ENCODE measurements at places on chromosomes 6 and 20.

DNA sequence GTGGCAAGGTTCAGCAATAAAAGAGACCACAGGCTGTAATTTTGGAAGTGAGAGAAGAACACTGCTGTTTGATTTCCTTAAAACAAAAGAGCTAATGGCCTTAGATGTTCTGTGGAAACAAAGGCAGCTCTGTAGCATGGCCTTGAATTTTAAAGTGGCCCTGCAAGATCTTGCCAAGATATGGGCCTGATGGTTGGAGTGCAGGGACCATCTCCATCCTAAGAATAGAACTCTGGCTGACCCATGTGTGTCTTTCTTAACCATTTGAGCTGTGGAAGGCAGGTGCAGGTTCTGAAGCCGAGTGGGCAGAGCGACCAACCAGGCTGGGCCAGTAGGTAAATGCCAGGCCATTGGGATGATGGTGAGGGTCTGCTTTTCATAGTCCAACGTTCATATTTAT is 73.8 kb upstream of the VSTM2L start:
- no peak for DNase-seq

DNA sequence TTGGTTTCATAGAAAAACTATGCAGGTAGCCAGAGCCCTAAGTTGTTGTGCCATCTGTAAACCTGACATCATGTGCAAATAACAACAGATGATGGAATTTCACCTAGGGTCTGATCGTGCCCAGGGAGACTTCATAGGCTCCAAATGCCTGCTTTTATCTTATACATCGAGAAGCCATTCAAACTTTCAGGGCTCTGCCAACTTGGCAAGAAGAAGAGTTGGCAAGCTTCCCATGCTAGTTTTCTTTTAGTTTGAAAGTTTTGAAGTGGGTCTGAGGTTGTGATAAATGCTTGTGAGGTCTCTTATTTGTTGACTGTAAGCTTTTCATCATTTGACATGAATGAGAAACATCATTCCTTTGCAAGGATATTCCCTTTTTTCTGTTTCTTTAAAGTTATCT is 175.4 kb upstream of the FLRT3 start:
- DNase-seq, result no peak

- DNase-seq, result no peak
Observed at GRCh38 chr20:3042625-3043024, 797 bp upstream of the GNRH2 start.

- DNase-seq, result no peak
Observed at GRCh38 chr6:62971976-62972658, 239.2 kb upstream of the FKBP1C start.

- DNase-seq, result no peak
Observed at GRCh38 chr20:59709636-59710035, 105.3 kb downstream of the PHACTR3 start.

- DNase-seq, result no peak
Observed at GRCh38 chr6:126886106-126886505, 232.4 kb upstream of the RSPO3 start.

- DNase-seq, result peak; percentile 60
Observed at GRCh38 chr6:158057213-158057987, 75.7 kb downstream of the SYNJ2 start.

DNA sequence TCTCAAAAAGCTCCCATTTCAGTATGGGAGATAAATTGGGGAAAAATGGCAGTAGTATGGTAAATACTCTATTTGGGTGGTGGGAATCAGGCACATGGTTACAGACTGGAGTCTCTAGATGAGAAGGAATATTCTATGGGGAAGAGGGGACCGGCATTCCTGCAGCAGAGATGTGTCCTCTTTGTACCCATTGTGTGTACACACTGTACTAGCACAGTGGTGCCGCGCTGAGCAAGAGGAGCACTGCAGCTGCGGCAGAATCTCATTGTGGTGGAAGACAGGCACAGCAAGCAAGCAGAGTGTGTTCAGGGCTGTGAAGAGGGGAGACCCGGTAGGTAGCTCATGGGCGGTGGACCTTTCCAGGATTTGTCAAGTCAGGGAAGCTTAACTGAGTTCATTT is 13.0 kb downstream of the AFDN start:
- no peak for DNase-seq

DNA sequence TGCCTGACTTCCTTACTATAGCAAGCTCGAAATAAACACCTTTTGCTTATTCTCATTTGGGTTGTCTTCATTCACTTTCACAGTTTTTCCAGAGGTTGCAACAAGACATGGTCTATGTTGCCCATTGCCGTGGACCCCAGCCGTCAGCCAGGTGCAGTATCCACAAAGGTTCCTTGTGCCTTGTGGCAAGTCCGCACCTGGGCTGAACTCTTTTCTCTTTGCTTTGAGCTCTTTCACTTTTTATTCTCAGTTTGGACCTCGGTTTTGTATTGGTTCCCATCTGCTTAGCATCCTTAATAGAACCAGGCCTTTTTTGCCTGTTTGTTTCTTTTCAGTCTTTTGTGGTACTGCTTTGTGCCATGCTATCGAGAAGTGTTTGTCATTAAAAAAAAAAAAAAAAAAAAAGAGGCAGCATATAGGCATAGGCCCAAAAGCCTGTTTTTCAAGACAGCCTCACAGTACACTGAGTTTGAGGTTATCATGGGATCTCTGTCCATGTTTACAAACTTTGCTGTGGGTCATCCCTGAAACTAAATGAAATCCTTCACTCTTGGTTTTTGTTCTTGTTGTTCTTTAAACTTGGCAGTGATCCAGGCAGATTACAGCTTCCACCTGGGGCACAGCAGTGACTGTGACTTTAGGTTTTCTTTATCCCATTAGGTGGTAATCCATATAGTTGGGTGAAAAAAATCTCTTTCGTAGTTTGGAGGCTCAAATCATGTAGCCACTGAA is 33.3 kb downstream of the GSTA3 start:
- DNase-seq, result no peak

- DNase-seq, result no peak
Observed at GRCh38 chr6:36642913-36643817, 35.3 kb upstream of the CDKN1A start.

DNA sequence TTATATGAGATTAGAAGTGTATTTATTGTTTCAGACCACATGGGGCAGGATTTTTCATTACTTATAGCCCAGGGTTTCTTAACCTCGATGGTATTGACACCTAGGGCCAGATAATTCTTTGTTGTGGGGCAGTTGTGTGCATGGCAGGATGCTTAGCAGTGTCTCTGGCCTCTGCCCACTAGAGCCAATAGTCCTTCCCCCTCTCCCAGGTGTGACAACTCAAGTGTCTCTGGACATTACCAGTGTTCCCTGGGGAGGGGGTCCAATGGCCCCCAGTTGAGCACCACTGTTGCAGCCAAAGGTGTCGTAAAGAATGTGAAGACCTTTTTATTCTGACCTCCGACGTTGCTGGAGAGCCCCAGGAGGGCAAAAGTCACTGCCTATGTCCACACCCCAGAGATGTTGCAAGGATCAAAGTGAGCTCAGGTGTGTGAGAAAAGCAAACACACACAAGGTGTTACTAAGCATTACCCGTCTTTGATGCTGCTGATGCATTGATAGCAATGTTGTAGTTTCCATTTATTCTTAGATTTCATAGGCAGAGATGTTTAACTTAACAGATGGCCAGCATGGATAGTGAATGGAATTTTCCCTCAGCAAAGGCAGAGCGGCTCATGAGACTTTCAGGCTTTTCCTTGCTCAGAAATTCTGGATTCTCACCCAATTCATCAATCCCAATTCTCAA is 22.2 kb downstream of the BANF2 start:
- DNase-seq, result no peak

- DNase-seq, result no peak
Observed at GRCh38 chr20:56420028-56420427, 8.0 kb downstream of the CASS4 start.

- DNase-seq, result no peak
Observed at GRCh38 chr20:9368893-9369292, 145.5 kb upstream of the LAMP5 start.

GRCh38 chr6:154367336-154367735 is 10.7 kb upstream of the IPCEF1 start:
- DNase-seq, result no peak

DNA sequence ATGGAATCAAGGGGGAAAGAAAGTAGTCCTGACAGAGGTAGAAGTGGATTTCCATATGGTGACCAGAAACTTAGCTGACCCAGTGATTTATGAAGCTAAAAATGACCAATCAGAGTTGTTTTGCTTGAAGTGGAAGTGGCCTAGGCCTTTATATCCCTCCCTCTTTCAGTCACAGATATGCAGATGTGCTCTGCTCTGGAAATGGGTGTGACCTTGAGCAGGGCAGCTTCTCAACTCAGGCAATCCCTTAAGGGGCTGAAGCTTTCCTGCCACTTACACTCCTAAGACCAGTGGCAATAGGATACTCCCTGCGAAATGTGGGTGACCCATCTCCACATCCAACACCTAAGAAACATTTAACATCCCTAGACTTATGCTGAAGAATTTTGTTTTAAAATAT is 256.6 kb downstream of the EYS start:
- DNase-seq, result no peak

DNA sequence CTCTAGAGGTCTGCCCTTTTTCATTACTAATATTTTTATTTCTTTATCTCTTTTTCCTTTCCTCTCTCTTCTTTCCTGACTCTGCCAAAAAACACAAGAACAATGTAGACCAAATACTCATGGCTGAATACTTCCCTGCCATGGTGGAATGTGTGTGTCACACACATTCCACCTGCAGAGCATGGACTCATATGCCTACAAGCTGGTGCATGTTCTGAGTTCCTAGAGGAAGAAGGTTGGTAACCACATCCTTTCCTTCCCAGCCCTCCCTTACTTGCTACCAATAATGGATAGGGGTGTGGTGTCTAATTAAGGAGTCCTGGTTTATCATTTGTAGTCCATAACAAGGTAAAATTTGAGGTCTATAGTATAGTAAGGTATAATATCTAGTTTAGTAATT is 15.2 kb upstream of the CST9L start:
- DNase-seq, result no peak

GRCh38 chr6:75412969-75413662 is 80.5 kb downstream of the FILIP1 start:
- no peak for DNase-seq

GRCh38 chr6:14943116-14943515 is 302.8 kb upstream of the JARID2 start:
- DNase-seq, result no peak

DNA sequence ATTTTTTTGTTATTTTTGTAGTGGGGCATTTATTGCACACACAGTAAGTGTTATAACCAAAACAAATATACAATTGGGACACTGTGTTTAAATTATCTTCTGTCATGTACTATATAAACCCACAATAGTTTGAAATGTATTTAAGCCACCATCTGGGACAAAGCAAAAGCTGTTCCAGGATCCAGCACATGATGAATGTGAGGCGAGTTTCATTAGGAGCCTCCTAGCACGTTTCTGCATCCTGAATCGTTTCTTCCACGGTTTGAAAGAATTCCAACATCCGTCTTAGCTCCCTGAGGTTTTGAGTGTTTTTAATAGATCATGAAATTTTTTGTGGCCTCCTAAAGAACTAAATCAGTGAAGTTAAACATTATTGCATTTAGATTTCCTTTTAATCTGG is 65.8 kb downstream of the EYA4 start:
- no peak for DNase-seq

GRCh38 chr6:147116056-147116455 is 88.2 kb upstream of the STXBP5 start:
- DNase-seq, result no peak

GRCh38 chr6:146700078-146700686 is 101.4 kb downstream of the ADGB start:
- peak; percentile 40 for DNase-seq

Data from stimulated activated CD8-positive, alpha-beta memory T cell treated with anti-CD3 and anti-CD28 coated beads, Interleukin-4, amount 100 ng/mL, for 48 hours (primary cell).